ENCODE measurements at places on chromosomes 2 and 18.

DNA sequence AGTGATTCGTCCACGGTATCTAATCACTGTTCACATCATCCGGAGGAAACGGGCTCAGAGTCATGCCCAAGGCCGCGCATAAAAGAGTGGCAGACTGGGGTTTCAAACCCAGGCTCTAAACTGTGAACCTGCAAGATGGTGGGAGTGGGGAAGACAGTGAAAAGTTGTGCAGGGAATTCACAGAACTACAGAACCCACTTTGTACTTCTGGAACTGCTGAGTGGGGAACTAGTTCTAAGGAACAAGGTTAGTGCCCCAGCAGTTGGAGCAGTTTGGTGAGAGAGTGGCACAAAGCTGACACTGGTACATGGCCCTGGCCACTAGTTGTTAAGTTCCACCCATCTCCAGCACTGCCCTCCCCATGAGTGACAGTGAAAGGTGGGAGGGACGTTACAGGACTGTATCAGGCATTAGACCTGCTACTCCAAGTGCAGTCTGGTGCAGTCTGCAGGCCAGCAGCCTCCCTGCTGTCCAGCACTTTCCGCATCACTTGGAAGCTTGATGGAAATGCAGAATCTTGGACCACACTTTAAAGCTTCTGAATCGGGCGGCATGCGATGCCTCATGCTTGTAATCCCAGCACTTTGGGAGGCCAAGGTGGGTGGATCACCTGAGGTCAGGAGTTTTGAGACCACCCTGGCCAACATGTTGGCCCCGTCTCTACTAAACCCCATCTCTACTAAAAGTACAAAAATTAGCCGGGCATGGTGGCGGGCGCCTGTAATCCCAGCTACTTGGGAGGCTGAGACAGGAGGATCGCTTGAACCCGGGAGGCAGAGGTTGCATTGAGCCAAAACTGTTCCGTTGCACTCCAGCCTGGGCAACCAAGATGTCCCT is 47.3 kb downstream of the C2orf42 start:
- no peak for DNase-seq

GRCh38 chr18:34957864-34958259 is 83.4 kb upstream of the MAPRE2 start:
- DNase-seq = no peak

DNA sequence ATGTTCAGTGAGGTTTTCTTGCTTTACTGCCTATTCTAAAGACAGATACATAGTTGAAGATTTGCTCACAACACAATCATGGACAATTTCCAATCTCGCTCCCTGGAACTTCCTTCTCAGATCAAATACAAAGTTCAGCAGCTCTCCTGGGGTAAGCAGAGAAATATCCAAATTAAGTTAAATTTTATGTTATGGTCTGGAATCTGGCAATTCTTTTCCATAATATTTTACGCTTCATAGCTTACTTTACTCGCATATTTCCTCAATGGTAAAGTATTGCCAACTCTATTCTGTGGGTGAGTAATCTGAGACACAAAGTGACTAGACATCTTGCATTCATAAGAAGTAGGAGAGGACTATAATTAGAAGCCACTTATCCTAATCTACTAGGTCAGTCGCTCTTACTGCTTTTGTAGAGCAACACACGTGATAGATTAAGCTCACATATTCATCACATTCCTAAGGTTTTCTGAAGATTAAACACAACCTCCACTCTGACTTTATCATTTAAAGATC is 529.4 kb downstream of the CCDC85A start:
- DNase-seq = no peak

GRCh38 chr18:24868760-24869237 is 408.4 kb downstream of the HRH4 start:
- no peak for DNase-seq

DNA sequence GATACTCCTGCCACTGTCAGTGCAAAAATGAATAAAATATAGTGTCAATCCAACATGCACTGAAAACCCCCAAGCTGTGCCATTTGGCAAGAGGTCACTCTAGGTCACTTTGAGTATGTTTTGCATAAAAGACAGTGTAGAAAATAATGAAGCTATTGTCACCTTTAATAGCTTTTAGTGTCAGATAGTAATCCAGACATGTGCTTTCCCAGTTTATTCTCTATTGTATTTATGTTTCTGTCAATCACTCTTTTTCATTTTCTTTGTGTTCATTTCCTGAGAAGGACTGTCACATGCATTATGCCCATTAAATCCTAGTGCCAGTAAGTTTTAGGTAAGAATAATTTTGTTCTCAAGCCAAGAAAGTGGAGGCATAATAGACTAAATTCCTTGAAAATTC is 1073.9 kb upstream of the CDH2 start:
- no peak for DNase-seq

DNA sequence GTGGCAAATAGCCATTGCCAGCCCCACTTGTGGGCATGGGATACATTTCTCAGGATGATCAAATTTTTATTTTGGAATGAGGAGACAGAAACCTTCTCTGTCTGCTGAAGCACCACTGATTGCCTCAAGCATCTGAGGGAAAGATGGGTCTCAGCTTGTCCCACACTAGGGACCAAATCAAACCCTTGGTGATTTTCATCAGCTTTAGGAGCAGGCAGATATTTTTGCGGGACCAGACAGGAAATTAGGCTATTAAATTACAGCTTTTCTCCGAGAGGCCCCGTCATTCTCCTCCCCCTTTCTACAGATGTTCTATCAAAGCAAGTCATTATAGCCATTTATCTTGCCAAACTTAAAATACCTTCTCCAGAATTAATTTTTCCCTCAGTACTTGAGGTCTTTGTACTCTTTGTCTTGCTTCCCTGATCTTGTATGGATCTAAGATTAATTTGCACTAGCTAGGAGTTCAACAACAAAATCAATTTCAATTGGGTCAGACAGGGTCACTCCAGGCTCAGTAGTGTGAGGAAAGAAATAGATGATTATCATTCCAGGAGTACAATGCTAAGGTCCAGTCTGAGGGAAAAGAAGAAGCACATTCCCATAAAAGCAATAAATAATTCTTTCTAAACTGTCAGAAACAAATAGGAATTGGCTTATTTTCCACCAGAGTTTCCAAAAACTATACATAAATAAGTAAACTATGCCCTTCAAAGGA is 818.1 kb upstream of the SOX11 start:
- no peak for DNase-seq

GRCh38 chr2:7771781-7772180 is 854.6 kb downstream of the RNF144A start:
- no peak for DNase-seq
